Cerebellum (tissue), 4 donors: ENCODE measurements at places on chromosomes 7 and 10. TPM values are rescaled to one million over a fixed set of nuclear protein-coding genes. Genes with fewer than 3 reads are reported as not detected.

Gene ZNF239
- 14.1 TPM for total RNA-seq

Gene SPDYE11
- not detected for total RNA-seq

Gene HOXA13
- total RNA-seq, result not detected

Gene THNSL1
- 11.4 TPM for total RNA-seq

Gene JCAD
- total RNA-seq, result 19.0 TPM

Gene ANKRD16
- total RNA-seq, result 15.9 TPM

Gene SP8
- 0.18 TPM for total RNA-seq
